ENCODE measurements at places on chromosomes 1 and 21. TPM values are rescaled to one million over a fixed set of nuclear protein-coding genes. Genes with fewer than 3 reads are reported as not detected.

DNA sequence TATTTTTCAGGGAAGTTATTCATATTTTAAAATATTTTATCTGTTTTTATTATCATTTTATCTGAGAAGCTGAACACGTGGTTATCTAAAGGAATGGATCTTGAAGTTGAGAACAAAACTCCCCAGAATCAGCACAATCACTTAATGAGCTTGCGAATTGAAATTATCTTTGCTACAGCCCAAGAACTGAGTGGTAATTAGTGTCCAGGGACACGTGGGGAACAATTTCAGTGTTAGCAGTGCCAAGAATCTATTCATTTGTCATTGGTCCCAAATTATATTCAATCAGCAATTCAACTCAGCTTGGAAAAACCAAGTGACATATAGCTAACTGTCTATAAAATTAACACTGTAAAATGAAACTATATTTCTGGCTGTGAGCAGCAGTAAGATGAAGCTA is 197.6 kb upstream of the UBE2U start:
- no peak for DNase-seq

DNA sequence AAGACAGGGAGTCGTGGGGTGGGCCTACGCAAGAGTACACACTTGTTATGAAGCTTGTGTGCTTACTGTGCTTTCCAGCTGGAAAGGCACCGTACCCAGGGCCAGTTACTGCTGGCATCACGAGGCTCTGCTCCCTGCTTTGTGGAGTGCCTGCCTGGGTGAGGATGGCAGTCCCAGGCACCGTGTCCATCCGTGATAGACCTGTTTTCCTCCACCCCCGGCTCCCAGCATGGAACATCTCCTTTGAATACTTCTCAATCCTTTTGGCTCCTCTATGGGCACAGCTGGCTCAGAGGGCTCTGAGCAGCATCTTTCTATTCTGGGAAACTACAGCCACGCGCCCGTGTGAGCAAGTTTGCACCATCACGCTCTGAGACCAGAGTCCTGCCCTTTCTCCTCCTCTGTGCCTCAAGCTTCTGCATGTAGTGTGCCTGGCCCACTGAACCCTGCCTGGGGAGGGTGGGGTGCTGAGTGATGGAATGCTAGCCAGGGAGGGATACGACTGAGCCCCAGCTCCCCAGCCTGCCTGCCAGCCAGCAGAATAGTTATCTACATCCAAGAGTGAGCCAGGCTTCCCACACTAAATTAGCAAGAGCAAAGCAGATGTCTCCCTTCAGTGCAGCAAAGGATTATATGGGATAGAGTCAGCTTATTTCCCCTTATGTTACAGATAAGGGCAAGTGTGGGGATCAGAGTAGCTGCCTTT is 7.1 kb upstream of the TNR start:
- no peak for DNase-seq

DNA sequence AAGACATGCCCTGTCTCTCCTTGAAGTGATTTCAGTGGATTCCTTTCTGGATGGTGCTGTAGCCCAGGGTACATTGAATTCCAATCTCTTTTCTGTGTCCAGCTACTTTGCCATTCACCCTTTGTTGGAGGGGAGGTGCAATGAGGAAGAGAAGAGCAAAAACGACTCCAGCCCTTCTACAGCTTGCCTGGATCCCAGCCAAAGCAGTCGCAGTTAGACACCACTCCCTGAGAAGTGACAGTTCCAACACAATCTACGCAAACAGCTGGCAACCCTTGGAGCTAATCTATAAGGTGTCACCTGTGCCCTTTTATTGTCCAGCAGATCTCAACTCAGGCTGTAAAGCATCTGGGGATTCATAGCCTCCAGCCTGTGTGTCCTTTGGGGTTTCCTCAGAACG is 4.6 kb downstream of the CD244 start:
- no peak for DNase-seq

The MACO1 gene
- 20.2 TPM for total RNA-seq

The SH3BGR gene
- 2.1 TPM for total RNA-seq

The AIRE gene
- total RNA-seq: not detected

Measured in renal cortical epithelial cell (primary cell).